ENCODE measurements at places on chromosomes 2 and 18. TPM values are rescaled to one million over a fixed set of nuclear protein-coding genes. Genes with fewer than 3 reads are reported as not detected.

DNA sequence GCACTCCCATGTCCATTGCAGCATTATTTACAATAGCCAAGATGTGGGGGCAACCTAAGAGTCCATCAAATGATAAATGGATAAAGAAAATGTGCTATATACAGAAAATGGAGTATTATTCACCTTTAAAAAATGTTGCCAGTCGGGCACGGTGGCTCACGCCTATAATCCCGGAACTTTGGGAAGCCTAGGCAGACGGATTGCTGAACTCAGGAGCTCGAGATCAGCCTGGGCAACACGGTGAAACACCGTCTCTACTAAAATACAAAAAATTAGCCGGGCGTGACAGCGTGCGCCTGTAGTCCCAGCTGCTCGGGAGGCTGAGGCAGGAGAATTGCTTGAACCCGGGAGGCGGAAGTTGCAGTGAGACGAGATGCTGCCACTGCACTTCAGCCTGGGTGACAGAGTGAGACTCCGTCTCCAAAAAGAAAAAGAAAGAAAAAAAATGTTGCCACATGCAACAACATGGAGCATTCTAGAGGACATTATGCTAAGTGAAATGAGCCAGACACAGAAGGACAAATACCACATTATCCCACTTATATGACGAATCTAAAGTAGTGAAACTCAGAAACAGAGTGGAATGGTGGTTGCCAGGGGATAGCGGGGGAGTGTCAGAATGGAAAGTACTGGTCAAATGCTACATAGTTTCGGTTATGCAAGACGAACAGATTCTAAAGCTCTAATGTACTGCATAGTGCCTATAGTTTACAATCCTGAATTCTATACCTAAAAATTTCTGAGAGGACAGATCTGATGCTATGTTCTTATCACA lies 1385.6 kb upstream of the TMEFF2 start:
- no peak for DNase-seq

- DNase-seq, result no peak
These were observed 118.8 kb upstream of the PDE1A start for GRCh38 chr2:182545420-182546167.

DNA sequence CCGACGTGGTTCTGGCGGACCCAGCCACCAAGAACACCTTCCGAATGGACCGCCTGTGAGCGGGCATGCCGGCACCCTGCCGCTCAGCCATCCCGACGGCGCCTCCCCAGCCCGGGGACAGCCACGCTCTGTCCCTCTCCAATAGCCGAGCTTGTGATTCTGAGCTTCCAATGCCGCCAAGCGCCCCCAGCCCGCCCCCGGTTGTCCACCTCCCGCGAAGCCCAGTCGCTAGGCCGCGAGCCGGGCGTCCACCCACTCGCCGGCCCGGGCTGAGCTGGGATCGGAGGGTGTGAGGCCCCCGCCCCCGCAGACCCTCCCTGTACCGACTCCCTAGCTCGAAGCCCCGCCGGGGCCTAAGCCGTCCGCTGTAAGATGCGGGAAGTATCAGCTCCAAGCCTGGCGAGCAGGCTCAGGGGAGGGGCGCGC lies 1195.1 kb upstream of the CHAC2 start:
- DNase-seq, result no peak

DNA sequence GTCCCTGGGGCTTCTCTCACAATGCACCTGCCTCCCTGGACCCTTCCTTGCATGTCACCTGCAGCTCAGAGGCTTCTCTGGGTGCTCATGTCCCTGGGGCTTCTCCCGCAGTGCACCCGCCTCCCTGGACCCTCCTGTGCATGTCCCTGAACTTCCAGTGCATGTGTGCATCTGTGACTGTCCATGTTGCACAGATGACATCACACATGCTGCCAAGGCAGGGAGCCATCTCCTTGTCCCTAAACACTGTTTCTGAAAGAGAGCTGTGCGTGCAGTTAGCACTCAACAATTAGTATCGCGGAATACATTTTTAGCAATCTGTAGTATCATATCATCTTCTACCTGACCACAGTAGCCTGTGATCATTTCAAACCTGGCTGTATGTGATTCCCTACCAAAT lies 216.4 kb upstream of the PXDN start:
- DNase-seq, result no peak

GRCh38 chr2:99708231-99708630 lies 218.4 kb upstream of the REV1 start:
- DNase-seq, result peak; percentile 32

DNA sequence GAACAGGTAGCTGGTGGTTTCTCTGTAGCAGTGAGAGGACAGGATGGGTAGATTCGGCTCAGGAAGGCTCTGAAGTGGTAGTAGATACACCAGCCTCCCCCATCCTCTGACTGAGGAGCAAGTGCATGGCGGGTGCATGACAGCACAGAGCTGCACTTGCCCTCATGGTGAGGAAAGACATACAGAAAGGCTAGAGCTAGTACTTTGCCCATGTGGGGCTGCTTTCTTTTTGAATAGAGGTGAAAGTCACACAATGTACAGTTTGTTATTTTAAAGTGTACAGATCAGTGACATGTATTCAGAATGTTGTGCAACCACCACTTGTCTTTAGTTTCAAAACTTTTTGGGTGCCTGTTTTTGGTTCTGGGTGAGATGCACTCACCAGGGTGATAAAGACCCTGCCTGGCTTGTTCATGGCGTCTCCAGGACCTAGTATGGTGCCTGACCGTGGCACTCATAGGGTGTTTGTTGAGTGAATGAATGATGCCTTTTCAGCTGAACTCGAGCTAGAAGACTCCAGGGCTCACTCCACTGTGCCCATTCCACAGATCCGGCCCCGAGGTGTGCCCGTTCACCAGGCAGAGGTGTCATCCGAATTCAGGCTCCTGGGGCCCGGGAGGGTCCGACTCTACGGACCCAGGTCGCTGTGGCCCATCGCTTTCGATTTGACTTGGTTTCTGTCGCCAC lies 421 bp upstream of the VAMP5 start:
- no peak for DNase-seq

GRCh38 chr2:132495881-132496280 lies 79.3 kb downstream of the GPR39 start:
- DNase-seq, result no peak

GRCh38 chr2:75822336-75822735 lies 111.6 kb upstream of the GCFC2 start:
- DNase-seq, result no peak

DNA sequence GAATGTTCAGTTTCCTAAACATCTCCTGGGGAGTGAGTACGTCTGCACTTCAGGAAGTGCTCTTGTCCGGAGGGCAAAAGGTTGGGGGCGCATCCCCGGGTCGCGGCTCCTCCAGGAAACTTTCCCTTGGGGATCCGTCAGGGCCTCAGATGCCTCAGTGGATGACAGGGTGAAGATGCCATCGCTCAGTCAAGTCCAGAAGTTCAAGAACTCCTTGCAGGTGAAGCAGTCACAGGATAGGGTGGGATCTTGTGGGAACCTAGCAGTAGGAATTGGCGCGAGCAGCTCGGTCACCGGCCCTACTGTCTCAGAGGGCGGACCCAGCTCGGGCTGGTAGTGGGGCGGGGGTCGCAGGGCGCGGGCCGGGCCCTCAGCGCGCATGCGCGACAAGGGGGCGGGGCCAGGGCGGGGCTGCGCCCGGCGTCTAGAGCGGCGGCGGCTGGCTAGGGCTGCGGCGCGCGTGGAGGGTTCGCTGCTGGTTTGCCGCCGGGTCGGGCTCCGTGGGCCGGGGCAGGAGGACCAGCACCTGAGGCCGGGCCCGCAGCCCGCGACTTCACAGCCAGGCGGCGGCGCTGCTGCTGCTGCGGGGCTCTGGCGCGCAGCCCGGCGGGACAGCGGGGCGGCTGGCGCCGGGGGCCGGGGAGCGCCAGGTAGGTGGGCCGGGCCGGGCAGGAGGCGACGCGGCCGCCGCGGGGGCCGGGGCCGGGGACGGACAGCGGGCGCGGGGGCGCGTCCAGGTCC lies at the start of gene INPP4A:
INPP4A (plus strand) TSS at position 423 of the 741 bp plus-strand sequence. CDS start 75,191 bp downstream, outside the sequence.
- DNase-seq, result peak; percentile 89

- peak; percentile 32 for DNase-seq
These were observed 36.7 kb downstream of the DYNC1I2 start for GRCh38 chr2:171723716-171724683.

DNA sequence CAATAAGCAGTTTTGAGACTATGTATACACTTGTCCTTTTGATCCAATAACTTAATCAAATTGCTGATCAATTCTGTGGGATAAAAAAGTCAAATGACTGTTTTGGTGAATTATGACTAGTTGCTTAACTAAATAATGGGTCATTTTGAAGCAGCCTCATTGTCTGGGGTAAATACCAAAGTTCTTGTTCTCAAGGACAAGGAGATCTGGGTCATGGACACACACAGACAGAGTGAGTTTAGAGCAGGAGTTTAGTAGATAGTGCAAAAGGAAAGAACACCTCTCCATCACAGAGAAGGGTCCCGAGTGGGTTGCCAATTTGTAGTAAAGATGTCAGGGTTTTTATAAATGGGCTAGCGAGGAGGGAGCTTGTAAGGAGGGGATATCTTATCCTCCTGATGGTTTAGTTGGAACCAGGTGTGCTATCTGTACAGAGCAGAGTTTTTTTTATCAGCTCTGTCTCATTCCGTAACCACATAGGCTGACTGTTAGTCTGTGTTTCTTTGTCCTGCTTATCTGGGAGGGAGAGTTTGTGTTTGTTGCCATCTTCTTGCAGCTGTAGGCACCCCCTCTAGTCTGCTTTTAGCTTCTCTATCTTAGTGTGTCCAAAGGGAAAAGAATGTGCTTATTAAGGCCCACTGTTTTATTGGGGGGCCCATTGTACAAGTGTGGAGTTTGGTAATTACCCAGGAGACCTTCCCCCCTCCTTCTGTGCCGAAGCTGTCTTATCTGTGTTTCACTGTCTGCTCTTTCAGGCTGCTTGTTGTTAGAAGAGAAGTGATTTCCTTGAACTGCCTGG lies 48.7 kb upstream of the C1GALT1C1L start:
- DNase-seq, result no peak

DNA sequence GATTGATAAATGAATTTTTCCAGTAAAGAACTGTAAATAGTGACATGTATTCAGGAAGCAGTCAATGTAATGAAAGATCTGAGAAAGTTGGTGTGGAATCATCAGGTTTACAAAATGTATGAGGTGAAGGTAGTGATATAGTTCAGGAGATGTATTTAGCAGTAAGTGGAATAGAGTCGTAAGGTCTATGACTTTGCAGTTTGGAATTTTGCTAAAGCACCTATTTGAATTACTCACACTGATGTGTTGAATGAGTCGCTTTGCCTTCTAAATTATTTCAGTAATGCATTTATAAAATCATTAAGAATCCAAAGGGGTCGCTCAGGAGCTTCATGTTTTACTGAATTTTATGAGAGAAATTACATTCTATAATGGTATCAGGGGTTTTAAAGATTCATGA lies 713.7 kb downstream of the DSC3 start:
- DNase-seq, result no peak

- DNase-seq, result no peak
These were observed 96.5 kb downstream of the KCNE4 start for GRCh38 chr2:223148516-223148915.

DNA sequence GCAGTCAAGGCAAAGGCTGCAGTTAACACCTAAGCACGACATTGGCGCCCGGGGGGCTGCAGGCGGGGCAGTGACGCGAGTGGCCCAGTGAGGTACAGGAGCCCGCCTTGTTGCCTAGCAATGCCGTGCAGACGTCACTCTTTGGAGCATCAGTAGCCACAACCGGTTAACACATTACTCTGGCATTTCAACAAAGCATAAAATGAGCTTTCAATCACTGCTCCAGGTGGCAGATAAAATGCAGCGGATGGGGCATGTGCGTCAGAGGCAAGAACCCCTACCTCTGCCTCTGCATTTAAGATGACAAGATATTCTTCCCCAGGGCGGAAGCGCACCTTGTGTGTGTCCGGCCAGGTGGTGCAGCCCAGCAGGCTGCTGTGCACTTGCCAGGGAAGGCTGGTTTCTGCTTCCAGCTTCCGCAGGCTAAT lies 139.4 kb downstream of the MTCL1 start:
- DNase-seq, result peak; percentile 89

DNA sequence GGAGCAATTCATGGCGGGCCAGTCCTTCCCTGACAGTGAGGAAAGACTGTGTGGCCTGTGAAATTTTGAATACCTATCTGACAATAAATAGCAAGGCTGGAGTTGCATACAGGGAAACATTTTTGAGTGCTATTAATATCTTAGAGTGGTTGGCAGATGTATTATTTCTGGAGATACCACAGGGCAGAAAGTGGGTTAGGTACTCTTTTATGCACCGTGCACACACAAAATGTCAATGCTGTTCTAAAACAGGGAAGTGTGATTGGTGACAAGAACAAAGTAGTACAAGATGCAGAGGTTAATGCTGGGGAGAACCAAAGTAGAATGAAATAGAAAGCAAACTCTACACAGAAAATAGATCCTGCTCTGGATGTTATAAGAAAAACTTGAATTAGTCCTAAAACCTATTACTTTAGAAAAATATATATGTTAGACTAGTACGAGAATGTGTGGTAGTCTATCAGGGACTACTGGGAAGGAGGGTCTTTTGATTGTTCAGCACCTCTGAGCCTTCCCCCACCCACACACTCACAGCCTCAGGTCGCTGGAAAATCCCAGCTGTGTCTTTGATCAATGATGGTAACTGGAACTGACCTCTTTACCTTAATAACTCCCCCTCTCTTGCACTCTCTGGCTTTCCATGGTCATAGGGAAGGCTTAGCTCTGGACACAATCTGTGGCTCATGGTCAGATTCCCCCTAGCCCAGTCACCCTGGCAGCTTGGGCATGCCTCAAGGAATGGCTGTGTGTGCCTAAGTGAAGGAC lies 58.2 kb downstream of the SERPINB8 start:
- no peak for DNase-seq

GRCh38 chr2:84880645-84881521 lies at the start of gene TRABD2A:
Gene TRABD2A (minus strand): TSS chr2:84881084. CDS start chr2:84881039, 45 bp downstream.
- no peak for DNase-seq

GRCh38 chr18:60664736-60665135 lies 292.2 kb upstream of the MC4R start:
- DNase-seq, result no peak

GRCh38 chr2:201216918-201217317 lies 34.0 kb downstream of the CASP10 start:
- no peak for DNase-seq

DNA sequence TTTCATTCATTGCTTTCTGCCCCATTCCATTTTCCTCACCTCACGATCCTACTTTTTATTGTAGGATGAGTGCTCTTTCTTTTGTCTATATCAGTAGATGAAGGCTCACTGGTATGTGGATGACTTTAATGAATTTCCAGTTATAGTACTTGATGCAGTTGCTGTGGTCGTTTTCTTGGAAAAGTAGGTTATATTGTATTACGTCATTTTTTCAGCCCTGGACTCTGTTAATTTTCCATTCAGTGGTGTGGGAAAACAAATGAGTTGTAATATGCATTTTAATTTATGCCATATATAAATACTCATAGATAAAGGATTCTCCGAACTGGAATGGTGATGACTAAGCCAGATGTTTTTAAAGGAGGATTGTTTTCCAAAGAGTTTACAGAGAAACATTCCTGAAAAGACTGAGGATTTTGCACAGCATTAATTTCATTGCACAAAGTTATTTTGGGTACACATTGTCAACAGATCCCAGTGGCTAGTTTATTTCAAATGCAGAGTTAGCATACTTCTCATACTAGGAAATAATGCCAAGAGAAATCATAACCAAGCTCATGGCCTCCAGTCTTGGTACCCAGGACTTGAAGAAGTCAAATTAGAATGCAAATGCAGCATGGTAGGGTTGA lies 189.7 kb downstream of the PAX3 start:
- no peak for DNase-seq

Gene VWC2L
- 4.3 TPM for total RNA-seq

Gene SH3BP4
- 19.7 TPM for total RNA-seq

Gene CYBRD1
- total RNA-seq, result 16.3 TPM

Gene LONRF2
- total RNA-seq, result 36.1 TPM

Gene ATG4B
- total RNA-seq, result 57.4 TPM

Gene DPP10
- 78.0 TPM for total RNA-seq

Gene BOLA3
- total RNA-seq, result 12.6 TPM

Gene HSPE1
- 54.3 TPM for total RNA-seq

Gene RNF125
- 2.5 TPM for total RNA-seq

Gene SLC9A4
- total RNA-seq, result not detected

Gene SULT1C2
- total RNA-seq, result 0.73 TPM

Gene PLGLB1
- 13.8 TPM for total RNA-seq
